Pancreas (tissue), 10 donors: ENCODE measurements at places on chromosomes 13 and 19. TPM values are rescaled to one million over a fixed set of nuclear protein-coding genes. Genes with fewer than 3 reads are reported as not detected.

LHB gene
- polyA plus RNA-seq, result 54.4 TPM

PEAK3 gene
- 0.07 TPM for polyA plus RNA-seq

ZNF154 gene
- polyA plus RNA-seq, result 3.4 TPM

LGALS14 gene
- polyA plus RNA-seq, result not detected

CYP4F2 gene
- 0.09 TPM for polyA plus RNA-seq

CD79A gene
- polyA plus RNA-seq, result 0.23 TPM

SMIM24 gene
- polyA plus RNA-seq, result 16.2 TPM

ZNF491 gene
- polyA plus RNA-seq, result 1.1 TPM

IGFL1 gene
- polyA plus RNA-seq, result not detected

CYP2A7 gene
- not detected for polyA plus RNA-seq

FCER2 gene
- polyA plus RNA-seq, result not detected

ASF1B gene
- 0.70 TPM for polyA plus RNA-seq

ZNF829 gene
- 0.89 TPM for polyA plus RNA-seq
